NCI-H187 treated with DMSO at 0.1 percent for 48 hours (cell line): ENCODE measurements at places on chromosomes 3 and 15.

DNA sequence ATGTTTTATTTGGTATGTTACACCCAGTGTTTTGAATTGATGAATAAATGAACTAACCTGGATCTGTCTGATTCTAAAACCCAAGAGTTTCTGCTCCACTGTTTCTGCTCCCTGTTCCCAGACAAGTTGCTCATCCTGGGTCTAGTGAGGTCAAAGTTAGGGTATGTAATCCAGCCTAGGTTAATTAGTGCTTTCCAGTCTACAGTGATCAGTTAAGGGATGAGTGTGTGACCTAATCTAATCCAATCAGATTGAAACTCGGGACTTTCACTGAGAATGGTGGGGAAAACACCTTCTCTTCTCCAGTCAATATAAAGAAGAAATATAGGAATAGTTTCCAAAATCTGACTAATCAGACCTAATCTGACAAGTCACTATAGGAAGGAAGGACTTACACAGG is 27.8 kb upstream of the RHCG start:
- no peak for DNase-seq

GRCh38 chr15:40941528-40942336 is 11.5 kb upstream of the CHAC1 start:
- no peak for DNase-seq

DNA sequence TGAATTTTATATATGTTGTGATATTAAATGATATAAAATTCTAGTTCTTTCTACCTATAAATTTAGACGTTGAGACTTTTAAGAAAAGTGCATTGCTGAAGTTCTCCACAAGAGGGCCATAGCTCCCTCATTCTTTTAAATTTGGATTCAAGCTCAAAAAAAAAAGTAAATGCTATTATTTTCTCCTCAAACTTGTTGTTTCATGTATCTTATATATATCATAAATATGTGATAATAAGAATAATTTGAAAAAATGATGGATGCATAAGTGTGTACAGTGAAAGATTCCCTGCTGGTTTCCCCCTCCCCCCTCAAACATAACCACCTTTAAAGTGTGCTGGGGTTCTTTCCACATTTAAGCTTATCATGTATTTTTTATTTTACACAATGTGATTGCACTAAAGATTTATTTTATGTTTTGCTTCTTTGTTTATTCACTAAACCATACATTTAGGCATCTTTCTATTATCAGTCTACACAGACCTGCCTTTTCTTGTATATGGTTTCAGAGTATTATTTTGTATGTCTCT is 769.4 kb upstream of the GOLIM4 start:
- DNase-seq, result no peak

DNA sequence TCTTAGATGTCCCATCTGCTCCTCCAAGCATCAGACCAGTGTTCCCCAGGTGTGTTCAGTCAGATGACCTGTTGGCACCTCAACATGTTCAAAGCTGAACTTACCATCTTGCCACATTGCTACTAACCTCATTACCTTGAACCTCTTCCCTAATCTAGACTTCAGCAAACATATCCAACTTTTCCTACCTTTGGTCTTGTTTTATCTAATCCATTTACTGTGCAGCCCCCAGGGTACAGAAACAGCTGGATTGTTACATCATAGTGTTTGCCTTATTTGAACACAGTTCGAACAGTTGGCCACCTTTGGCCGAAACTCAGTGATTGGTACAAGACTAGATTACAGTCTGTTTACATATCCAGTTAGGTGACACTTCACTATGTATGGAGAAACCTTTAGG is 36.1 kb upstream of the MCF2L2 start:
- DNase-seq, result no peak

- no peak for DNase-seq
Observed at GRCh38 chr15:78308422-78309032, 9.1 kb upstream of the SKIC8 start.

DNA sequence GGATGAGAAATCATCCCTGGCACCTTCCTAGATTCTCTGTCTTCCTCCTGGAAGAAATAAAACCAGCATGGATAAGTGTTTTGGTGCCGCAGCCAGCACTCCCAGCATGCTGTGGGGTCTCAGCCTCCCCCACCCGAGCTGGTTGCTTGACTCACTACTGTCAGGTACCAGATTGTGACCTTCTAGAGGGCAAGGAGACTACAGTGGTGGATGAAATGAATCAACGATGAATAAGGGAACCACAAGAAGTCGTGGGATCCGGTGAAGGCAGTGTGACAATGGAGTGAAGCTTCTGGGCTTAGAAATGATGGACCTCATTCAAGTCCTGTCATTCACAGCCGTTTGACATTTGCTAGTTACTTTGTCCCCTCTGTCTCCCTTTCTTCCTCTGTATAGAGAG is 50.2 kb upstream of the SLCO3A1 start:
- no peak for DNase-seq

DNA sequence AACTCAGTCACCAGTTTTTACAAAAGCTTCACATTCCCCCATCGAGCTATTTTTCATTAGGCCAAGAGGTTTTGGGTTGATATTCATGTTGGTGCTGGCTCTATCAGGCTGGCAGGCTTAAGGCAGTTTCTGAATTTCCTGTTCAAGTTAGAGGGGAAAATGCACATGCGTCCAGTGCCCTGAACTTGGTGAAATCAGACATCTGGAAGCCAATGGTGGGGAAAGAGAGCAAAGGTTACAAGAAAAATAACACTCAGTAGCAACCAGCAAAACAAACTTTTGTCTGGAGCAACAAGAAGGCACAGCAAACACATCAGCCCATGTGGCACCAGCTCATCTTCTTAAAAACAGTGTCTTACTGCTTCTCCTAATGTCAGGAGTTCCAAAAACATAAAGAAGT is 155.6 kb upstream of the TSC22D2 start:
- no peak for DNase-seq

DNA sequence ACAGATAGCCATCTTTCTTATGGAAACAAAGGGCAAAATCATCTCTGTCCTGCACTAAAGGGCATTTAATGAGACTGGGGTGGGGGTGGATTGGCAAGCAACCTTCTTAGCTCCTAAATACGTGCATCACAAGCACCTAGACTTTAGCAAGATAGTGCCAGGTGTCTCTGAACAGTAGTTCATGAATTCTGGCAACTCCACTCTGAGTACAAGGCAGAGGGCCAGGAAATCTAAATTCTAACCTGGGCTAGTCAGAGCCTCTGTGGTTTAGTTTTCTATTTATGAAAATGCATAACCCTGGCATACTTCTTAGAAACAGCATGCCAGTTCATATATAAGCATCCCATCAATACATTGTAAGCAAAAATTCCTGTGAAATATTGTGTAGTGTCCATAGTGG is 788.5 kb downstream of the MCTP2 start:
- no peak for DNase-seq

DNA sequence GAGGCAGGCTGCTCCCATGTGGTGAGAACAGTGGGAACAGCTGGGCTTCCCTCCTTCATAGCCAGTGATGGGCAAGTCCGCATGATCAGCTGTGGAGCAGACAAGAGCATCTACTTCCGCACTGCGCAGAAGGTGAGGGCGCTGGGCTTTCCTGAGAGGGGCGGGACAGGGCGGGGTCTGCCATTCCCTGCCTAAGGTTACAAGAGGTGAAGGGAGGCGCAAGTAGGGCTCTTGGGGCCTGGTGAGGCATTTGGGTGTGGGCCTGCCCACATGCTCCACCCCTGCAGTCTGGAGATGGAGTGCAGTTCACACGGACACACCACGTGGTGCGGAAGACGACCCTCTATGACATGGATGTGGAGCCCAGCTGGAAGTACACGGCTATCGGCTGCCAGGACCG is 10.6 kb upstream of the JMJD7 start:
- DNase-seq, result no peak

DNA sequence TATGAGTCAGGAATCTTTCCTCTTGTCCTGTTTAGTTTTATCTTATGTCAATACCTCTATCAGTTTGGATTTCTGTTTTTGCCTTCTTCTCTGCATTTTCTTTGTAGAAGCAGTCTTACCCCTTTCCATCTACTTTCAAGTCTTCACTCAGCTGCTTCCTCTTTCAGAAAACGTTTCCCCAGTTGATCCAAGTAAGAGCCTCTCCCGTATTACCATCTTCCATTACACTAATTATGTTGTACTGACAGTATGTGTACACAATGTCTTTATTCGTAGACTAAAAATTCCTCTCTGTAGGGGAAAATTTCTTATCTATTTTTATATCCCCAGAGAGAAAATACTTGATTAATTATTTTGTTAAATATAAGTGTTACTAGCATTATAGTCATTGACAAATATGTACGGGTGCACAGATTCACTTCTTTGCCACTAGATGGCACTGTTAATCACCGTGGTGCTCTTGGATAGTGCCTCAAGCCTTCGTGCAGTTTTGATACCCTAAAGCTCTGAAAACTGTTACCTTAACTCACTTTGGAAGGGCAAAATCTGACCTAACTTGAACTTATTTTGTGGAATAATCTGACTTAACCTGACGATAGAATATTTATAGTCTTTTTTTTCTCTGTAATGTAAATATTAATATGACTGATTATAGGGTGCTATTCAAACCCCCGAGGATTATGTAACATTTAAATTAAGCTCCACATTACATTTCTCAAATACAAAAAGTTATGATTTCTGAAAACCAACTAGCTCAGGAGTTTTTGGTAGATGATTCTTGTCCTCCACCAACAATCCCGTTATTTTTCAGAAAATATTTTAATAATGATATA is 74.2 kb upstream of the POU1F1 start:
- DNase-seq, result no peak

DNA sequence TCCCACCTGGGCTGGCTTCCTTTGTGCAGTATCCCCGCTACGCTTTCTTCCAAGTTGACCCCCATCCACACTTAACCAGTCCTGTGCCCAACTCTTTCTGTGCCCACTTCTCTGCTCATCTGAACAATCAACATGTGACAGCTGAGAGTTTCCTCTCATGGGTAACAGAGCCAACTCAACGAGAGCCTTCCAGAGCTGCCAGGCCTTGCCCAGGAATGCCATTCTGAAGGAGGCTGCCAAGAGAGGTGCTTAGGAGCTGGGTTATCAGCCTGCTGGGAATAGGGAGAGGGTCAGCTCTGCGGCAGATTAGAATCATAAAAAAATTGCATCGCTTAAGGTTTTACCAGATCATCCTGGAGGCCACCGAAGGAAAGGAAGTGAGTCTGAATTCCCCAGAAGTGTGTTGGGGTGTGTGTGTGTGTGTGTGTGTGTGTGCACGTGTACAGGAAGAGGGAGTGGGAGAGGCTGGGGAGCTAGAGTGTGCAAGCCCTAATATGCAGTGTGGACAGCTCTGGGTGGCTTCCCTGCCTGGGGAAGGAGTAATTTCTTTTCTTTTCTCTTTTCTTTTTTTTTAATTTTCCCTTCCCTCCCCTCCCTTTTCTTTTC is 66.7 kb downstream of the ITGA11 start:
- DNase-seq, result no peak

DNA sequence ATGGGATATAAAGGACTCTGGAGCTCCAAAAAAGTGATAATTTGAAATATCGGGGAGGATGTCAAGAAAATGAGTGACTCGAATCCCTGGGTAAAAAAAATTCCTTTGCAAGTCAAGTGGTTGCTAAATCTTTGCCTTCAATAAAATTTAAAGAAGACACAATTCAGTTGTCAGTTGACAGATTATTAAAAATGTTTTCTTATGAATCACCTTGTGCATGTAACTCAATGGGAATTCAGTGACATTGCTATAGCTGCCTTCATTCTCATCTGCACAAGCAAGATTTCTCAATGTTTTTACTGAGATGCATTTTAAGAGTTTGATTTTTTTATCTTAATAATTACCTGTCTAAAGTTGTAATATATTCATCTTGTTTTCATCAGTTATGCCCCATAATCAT is 264.0 kb upstream of the IL12A start:
- no peak for DNase-seq

DNA sequence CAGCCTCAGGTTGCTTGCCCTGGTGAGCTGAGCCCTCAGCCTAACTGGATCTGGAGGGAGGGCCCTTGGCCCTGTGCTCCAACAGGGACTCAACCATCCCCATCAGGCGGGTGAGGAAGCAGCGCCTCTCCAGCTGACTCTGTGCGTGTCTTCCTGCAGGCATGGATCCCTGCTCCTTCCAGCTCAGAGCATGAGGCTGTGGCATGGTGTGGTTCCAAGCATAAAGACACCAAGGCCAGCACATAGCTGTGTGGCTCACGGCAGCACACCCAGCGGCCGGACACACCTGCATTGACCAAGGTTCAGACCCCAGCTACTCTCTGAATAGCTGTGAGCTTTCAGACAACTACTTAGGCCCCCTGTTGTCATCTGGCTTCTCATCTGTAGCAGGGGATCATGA is 131.0 kb upstream of the PLXNA1 start:
- no peak for DNase-seq

DNA sequence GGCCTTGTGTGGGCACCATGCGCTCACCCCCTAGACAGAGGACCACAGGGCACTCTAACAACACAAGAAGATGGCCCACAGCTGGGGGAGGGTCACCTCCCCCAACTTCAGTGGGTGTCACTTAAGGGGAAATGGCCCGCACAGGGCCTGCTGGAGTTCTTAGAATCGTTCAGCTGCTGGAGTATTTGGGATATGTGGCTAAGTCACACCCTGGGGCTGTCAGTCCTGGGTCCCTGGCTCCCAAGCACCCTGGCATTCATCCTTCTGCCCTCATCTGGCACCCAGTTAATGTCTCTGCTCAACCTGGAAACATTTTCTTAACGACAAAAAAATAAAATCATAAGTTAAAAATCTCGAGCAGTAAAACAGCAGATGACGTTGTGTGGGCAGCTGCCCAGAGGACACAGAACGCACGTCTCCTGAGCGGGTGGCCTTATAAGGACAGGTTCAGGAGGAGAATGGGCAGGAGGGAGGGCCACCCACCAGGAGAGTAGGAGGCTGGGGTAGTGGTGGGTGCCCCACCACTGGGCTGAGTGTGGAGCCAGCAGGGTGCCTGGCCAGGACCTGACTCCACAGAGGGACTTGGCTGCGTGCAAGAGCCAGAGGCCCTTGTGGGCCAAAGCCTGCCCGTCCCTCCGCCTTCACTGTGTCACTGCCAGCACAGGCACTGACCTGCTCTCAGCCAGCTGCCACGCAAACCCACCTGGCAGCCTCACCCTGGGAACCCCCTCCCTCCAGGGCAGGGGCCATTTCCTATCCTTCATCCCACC is 11.5 kb downstream of the KBTBD13 start:
- DNase-seq, result no peak

GRCh38 chr3:72590732-72591221 is 257.5 kb downstream of the SHQ1 start:
- DNase-seq, result no peak
